Peyer's patch (tissue), 4 donors: ENCODE measurements at places on chromosomes 3 and 15. TPM values are rescaled to one million over a fixed set of nuclear protein-coding genes. Genes with fewer than 3 reads are reported as not detected.

RBP2 gene
- total RNA-seq: 315 TPM

GRCh38 chr15:61033940-61034677, 195.0 kb downstream of the RORA start:
- no peak for DNase-seq

DNA sequence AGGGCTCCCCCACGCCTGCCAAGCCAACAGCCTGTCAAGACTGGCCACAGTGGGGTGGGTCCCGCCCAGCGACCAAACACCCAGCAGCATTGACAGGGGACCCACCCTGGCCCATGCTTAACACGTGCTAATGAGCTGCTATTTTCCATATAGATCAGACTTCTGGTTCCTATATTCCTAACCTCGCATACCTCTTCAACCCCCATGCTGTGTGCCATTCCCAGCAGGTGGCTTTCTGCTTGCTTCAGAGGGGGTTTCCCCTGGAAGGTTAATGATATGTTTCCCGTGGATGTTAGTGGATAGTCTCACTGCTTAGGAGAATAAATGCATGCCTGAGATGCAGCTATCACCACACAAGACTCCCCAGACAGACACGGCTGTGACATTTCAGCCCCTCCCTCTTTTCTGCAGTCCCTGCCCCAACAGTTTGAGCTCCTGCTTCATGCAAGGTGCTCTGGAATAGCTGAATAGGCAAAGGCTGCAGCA, 37.9 kb upstream of the MGLL start:
- no peak for DNase-seq

DNA sequence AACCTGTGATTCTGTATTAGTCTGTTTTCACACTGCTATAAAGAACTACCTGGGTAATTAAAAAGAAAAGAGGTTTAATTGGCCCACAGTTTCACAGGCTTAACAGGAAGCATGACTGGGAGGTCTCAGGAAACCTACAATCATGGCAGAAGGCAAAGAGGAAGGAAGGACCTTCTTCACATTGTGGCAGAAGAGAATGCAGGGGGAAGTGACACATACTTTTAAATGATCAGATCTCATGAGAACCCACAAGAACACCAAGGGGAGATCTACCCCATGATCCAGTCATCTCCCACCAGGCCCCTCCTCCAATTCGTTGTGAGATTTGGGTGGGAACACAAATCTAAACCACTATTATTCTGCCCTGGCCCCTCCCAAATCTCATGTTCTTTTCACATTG, 6.1 kb downstream of the ZKSCAN7 start:
- no peak for DNase-seq

DNA sequence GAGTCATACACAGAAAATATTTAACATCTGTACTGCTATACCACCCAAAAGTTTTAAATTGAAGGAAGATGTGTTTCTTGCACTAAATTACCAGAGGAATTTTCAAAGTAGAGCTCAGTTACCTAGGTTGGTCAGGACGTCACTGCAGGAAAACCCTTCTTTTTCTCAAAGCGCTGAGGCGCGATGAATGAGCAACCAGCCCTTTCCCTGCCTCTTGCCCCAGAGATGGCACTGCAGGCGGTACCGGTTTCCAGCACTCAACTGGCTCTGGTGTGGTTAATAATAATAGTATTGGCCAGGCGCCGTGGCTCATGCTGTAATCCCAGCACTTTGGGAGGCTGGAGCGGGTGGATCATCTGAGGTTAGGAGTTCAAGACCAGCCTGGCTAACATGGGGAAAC, 49.3 kb downstream of the HES1 start:
- DNase-seq: no peak

- no peak for DNase-seq
Measured at GRCh38 chr15:82831894-82832600, 22.6 kb downstream of the WHAMM start.

DNA sequence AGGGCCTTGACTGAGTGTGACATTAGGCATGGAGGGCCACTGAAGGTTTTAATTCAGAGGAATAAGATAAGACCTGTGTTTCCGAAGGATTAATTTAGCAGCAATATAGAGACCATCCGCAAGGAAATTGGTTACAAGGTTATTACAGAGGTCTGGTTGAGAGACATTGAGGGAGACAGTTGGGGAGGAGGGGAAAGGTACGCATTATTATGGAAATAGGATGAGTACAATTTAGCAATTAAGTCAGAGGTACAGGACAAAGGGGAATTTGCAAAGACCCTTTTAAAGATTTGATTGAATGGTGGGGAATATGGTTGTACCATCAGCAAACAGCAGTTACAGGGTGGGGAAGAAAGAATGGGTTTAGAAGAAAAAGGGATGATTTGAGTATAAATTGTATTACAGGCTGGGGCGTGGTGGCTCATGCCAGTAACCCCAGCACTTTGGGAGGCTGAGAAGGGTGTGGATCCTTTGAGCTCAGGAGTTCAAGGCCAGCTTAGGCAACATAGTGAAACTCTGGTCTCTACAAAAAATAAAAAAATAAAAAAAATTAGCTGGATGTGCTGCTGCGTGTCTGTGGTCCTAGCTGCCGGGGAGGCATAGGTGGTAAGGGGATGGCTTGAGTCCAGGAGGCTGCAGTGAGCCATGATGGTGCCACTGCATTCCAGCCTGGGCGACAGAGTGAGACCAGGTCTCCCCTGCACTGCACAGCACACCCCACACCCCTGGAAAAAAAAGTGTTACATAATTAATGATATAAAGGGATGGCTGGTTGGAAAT, 11.3 kb downstream of the ARL8B start:
- DNase-seq: no peak

DNA sequence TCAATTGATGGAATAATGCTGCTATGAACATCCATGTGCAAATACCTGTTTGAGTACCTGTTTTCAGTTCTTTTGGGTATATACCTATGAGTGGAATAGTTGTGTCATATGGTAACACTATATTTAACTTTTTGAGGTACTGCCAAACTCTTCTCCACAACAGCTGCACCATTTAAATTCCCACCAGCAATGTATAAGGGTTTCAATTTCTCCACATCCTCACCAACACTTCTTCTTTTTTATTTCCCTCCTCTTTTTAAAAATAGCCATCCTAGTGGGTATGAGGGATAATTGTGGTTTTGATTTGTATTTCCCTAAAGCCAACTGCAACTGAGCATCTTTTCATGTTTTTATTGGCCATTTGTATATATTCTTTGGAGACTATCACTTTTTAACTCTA, 31.3 kb upstream of the ARHGEF3 start:
- no peak for DNase-seq

DNA sequence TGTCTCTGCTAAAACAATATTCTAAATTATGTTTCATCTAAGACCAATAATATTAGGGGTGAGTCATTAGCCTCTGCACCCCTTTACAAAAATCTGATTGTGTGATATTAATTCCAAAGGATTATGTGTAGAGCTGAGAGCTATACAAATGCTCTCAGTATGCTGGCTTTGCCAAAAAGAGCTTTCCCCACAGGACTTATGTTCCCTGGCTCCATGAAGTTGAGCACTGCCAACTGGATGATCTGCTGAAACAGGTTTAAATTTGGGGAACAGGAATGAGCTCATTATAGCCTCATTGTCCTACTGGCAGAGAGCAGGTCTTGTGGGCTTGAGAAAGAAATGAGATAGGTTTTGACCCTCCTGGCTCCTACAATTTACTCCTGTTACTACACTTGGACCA, 347.8 kb upstream of the LMCD1 start:
- no peak for DNase-seq

TP63 gene
- not detected for total RNA-seq

GRCh38 chr15:31517711-31518110, 191.1 kb downstream of the KLF13 start:
- no peak for DNase-seq

EMC7 gene
- total RNA-seq: 29.8 TPM

GRCh38 chr15:41927536-41927935, 33.7 kb upstream of the SPTBN5 start:
- DNase-seq: no peak

GRCh38 chr3:187722206-187722612, 19.9 kb upstream of the RTP2 start:
- no peak for DNase-seq

DNA sequence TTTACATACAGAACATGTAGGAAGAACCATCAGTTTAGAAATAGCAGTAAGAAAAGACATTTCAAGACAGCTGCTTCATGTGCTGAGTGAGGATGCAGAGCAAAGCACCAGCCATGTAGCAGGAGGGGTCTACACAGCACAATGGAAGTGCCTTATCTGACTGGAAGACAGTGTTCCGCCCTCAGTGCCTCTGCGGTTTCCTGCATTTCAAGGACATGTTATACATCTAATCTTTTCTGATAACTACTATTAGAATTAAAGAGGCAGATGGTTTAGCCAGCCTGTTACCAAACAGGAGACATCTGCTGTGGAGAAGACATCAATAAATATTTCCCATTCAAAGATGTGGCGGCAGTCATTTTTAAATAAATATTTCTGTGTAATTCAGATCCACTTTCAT, 10.6 kb downstream of the LSG1 start:
- DNase-seq: no peak

DNA sequence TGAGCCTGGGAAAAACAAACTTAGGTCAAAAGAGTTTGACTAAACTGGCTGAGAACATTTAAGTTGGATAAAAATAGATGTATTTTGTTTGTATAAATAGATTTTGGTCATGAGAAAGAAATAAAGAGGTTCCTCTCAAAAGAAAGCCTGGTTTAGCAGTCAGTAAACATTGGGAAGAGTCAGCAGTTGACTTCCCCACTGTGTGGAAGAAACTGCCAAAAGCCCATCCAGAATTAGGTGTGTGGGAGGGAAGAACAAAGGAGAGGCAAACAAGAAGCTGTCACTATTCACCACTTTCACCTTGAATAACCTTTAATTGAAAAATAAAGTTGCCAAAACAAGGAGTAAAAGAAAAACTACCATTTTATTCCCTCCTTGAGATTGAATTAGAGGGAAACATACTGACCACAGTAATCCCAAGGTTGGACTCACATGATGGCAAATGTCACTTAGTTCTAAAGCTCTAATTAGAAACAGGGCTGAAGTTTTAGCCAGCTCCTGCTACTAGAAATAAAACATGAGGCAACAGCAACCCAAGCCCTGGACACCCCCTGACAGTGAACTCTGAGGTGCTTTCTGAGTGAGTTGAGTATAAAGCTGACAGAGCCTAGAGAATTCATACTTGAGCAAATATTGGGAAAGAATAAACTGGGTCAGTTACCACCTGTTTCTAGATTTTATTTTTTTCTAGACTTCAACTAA, 139.3 kb downstream of the SERPINI1 start:
- DNase-seq: no peak

DNA sequence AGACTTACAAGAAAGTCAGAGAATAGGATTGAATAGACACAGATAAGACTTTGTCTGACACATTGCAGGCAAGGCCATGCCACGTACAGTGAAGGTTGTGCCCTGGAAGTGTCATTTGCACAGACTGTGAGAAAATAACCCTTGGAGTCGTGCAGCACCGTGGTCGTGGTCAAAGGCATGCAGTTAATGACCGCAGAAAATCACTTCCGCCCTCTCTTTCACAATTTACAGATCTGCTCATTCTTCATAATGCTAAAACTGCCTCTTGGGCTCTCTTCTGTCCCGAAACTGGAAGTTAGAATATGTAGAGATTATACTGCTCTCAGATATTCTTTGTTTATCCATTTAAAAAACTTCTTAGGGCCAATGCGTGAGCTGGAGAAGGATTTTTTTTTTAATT, 73.2 kb upstream of the CTXND1 start:
- DNase-seq: no peak

GRCh38 chr3:136802481-136802996, 16.4 kb upstream of the SLC35G2 start:
- DNase-seq: no peak

AGTR1 gene
- 1.2 TPM for total RNA-seq

DNA sequence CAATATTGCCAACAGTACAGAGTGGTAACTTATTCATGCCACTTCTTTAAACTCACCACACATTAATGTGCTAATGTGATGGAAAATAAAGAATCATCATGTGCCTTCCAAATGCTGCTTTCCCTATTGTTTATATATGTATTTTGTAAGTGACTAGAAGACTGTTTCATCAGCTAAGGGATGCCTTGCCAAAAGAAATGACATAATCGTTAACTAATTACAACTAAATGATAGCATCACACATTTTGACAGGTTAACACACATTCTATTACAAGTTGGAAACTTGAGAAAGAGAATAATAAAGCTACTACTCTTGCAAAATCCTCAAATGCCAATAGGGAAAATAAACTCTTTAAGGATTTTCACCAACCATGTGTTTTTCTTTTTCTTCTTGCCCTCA, 329.9 kb upstream of the AGTR1 start:
- no peak for DNase-seq

- no peak for DNase-seq
Measured at GRCh38 chr15:33844597-33844996, 123.7 kb upstream of the CHRM5 start.

GOLGA8T gene
- total RNA-seq: not detected

- no peak for DNase-seq
Measured at GRCh38 chr3:169237201-169237600, 426.3 kb downstream of the MECOM start.

LRRN1 gene
- 7.4 TPM for total RNA-seq

DNA sequence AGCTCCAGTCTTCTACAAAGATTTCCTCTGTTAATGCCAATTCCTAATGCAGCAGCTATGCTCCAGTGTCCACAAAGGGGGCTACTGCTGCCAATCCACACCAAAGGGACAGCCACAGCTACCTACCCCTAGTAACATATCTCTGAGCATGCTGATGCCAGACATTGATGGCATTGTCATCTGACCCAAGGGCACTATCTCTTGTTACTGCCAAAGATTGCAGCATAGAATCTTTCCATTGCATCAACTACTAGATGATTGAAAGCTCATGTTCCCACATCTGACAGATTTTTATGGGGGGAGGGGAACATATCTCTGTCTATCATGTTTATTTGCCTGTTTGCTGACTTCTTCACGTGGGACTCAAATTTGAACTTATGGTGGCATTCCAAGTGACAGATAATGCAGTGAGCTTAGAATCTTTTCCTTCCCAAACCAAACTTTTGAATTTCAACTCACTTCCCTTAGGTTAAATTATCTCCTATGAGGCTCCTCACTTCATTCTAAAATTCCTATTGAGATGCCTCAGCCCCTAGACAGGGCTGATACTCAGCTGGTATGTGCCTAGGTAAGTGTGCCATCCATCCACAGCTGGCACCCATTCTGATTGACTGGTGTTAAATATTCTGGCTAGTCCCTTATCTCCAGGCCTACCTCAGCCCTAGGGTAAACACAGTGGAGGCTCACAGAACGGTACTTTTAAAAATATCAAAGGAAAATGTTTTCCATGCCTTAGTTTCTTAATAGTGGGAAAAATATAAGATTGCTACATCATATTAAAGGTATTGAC, 100.3 kb downstream of the STRIT1 start:
- no peak for DNase-seq

- DNase-seq: peak; percentile 56
Measured at GRCh38 chr3:120450600-120451271, at the start of gene FSTL1. Gene FSTL1 (minus strand): TSS chr3:120450992. CDS start chr3:120450746, 246 bp downstream.

DNA sequence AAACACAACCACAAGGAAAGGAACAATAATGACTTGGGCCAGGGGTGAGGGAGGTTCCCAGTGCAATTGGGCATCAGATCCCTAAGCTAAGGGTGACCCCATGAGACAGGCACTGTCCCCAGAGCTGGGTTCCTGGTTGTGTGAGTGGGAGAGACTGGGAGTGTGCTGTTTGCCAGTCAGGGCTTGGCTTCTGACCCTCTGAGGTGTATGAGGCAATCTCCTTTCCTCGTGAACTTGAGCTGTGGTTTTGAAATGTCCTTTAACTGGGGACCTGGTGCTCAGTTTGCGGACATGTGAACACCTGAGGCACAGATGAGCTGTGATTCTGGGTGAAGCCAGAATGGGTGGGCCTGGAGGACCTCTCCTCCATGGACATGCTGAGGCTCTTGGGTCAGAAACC, 58.5 kb upstream of the PLXNA1 start:
- DNase-seq: no peak
